ENCODE measurements at places on chromosomes 4 and X.

GRCh38 chrX:46686003-46686645 is 72.8 kb downstream of the SLC9A7 start:
- no peak for DNase-seq

DNA sequence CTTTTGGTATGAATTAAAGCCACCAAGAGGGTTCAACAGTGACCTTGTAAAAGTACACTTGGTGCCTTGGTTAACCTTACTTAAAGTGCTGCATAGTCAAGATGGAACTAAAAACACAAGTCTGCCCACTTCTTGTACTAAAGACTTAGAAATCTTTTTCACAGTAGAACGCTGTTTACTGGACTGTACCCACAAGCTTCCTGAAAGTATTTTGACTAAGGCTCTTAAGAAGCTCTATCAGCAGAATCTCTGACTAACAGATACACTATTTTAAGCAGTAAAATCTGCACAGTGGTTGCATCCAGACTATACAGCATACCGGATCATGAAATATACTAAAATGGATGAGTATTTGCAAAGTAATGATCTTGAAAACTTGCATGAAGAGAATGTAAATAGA is 7.2 kb downstream of the RAB28 start:
- no peak for DNase-seq

GRCh38 chrX:7709845-7710244 is 133.1 kb upstream of the VCX start:
- no peak for DNase-seq

DNA sequence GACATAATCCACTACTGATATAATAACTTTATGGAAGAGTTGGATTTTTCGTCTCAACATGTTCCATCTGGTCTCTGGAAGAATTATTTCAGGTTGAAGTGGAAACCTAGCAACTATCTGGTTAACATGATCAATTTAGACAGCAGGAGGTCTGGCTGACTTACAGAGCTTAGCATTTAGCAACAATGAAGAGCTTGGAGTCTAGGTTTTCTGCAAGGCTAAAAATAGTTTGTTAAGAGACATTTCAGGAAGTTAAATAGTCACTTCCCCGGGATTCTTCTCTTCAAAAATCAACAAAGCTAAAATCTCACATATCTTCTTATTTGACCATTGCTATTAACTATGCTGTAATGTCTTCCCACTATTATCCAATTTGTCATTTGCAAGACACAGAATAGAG is 418.6 kb upstream of the DIPK2B start:
- no peak for DNase-seq

GRCh38 chr4:24856586-24856985 is 56.3 kb downstream of the CCDC149 start:
- no peak for DNase-seq

GRCh38 chrX:40582811-40583210 is 2.0 kb downstream of the ATP6AP2 start:
- no peak for DNase-seq

DNA sequence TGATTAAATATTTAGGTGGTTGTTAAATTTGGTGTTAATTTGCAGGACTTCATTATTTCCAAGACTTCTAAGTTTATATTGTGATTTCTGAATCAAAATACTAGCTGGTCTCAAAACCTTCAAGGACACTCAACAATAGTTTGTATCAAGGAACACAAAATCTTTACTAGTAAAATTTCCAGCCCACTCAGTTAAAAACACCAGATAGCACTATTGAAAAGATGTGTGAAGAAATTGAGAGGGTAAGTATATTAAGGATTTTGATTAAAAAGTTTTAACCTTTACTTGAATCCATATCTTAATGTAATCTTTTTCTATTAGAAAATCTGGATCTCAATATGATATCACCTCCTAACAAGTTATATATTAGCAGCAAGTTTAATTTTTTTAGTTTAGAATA is 89.3 kb upstream of the UGT8 start:
- DNase-seq: no peak

- DNase-seq: no peak
Observed at GRCh38 chrX:2894885-2895292, 34.2 kb downstream of the ARSD start.

Data from NCI-H446 treated with DMSO at 0.1 percent for 48 hours (cell line).